ENCODE measurements at places on chromosomes 7 and 10.

- ATAC-seq = no peak
These were observed 75.5 kb downstream of the KLF6 start for GRCh38 chr10:3709456-3710060.

DNA sequence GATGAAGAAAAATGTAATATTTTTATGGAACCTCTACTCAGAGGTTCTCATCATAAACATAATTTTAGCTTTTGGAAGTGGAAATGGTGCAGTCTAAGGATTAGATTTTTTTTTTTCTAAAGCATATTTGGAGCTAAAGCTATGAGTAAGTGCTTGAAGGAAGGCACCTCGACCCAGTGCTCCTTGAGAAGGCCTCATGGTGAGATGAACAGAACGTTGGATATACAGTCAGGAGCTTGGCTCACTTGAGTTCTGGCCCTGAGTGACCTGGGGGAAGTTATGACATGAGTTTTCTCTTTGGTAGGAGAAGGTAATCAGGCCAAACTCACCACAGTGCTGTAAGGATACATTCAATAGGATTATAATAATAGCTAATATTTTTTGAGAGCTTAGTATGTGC, 163.3 kb downstream of the JCAD start:
- no peak for ATAC-seq

DNA sequence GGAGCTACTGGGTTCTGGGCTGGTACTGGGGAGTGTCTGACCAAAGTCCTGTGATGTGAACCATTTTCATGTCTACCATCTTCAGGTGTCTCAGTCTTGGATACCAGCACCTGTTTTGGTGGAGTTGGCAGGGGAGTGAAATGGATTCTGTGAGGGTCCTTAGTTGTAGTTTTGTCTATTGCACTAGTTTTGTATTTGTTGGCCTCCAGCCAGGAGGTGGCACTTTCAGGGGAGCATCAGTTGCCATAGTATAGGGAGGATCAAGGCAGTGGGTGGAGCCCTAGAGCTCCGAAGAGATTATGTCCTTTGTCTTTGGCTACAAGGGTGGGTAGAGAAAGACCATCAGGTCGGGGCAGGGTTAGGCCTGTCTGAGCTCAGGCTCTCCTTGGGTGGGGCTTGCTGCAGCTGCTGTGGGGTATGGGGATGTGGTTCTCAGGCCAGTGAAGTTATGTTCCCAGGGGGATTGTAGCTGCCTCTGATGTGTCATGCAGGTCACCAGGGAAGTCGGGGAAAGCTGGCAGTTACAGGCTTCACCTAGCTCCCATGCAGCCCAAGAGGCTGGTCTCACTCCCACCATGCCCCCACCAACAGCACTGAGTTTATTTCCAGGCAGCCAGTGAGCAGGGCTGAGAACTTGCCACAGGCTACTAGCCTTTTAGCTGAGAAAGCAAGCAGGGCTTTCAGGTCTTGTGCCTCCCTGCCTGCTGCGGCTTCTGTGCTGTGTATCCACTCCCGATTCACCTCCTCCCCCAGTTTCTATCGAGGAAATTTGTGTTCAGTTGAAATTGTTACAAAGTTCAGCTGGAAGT, 153.1 kb downstream of the ZNF365 start:
- peak; percentile 26 for ATAC-seq

- ATAC-seq = no peak
These were observed 128.8 kb upstream of the FAM20C start for GRCh38 chr7:63521-64021.

DNA sequence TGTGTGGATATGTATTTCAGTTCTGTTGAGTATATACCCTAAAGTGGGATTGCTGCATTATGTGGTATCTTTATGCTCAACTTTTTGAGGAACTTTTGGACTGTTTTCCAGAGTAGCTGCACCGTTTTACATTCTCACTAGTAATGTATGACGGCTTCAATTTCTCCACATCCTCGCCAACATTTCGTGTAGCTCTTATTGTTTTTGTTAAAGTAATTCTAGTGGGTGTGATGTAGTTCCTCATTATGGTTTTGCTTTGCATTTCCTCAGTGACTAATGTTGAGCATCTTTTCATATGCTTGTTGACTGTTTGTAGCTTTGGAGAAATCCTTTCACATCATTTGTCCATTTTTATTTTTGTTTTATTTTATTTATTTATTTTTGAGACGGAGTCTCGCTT, 4.5 kb downstream of the STMP1 start:
- no peak for ATAC-seq

DNA sequence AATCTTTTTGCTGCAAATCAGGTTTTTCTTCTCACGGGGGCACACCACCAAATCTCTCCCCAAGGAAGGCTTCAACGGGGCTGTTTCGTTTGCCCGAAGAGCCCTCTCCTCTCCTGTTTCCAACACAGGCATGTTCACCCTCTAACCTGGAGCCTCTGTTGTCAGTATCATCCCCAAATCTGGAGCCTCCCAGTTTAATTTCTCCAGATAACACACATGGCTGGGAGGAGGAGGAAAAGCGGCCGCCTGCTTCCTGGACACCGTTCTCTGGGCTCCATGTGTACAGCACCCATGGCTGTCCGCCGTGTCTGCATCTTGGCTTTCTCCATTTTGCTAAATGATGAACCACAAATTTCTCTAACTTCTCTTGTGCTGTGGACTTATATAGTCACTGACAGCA, 214.5 kb downstream of the DIP2C start:
- no peak for ATAC-seq

- ATAC-seq = no peak
These were observed 134.6 kb downstream of the LHPP start for GRCh38 chr10:124596116-124596785.

GRCh38 chr7:23713285-23714149, 3.5 kb downstream of the STK31 start:
- ATAC-seq = peak; percentile 56

DNA sequence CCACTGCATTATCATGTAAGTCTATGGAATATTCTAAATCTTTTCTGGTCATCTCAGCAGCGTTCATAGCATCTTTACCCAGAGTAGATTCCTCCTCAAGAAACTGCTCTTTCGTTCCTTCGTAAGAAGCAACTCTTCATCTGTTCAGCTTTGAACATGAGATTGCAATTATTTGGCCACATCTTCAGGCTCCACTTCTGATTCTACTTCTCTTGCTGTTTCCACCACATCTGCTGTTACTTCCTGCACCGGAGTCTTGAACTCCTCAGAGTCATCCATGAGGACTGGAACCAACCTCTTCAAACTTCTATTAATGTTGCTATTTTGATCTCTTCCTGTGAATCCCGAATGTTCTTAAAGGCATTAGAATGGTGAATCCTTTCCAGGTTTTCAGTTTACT, 12.7 kb downstream of the CHST12 start:
- ATAC-seq = no peak
